ENCODE measurements at places on chromosomes 5 and 9.

DNA sequence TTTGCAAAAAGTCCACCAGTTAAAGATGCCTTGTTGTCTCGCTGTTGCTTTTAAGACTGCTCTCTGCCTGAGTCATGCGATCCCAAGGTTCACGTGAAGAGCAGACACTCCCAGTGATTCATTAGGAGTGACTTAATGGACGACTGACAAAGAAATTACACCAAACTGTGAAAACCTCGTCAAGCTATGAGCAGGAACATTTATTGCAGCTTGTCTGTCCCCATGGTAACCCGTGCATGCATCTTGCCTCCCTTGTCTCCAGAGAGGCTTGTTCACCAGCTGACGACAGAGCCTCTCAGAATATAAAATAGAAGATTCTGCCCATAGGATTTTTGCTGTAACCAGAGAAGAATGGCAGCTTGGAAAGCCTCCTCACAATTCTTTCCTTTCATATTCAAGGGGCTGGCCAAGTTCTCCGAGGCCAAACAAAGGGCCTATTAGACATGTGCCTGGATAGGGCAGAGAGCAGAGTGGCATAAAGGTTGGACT lies 352.7 kb downstream of the SPOCK1 start:
- no peak for DNase-seq

- no peak for DNase-seq
Measured at GRCh38 chr5:9482381-9482780, 63.5 kb downstream of the SEMA5A start.

DNA sequence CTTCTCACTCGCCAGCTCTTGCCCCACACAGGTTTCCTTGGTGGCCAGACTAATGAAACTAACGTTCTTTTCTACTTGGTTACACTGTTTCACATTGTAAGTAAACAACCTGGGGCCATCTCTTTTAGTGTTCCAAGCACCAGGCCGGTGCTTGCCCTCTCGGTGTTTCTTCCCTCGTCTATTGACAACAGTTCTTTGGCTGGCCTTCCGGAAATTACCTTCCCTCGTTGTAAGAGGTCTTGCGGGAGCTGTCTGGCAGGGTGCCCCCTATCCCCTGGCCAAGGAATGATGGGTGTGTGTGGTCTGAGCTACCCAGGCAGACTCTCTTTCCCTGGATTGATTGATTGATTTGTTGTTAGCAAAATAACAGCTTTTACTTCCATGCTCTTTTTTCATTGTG lies 918 bp upstream of the MYMK start:
- no peak for DNase-seq

- no peak for DNase-seq
Measured at GRCh38 chr9:114238891-114239875, 83.7 kb upstream of the ORM1 start.

DNA sequence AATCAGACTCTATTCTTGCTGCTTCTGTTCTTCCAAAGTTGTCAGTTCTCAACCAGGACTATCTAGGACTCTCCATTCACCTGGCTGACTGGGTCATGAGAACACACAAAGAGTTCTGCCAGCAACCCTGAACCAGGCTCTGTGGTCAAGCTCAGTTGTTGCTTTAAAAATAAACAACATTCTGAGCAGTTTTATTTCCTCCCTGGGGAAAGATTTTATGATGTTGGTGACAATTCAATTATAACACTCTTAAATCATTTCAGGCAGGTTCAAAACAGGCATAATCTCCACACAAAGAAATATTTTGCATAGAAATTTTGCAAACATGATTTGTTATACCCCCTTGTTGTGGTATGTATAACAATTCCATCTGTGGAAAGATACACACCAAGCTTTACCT lies 36.0 kb downstream of the FTMT start:
- DNase-seq, result no peak

GRCh38 chr5:52754051-52754450 lies 33.7 kb upstream of the ITGA1 start:
- DNase-seq, result no peak

GRCh38 chr5:2960294-2960693 lies 208.8 kb upstream of the IRX2 start:
- no peak for DNase-seq

GRCh38 chr5:156327296-156327695 lies 332 bp downstream of the SGCD start:
- DNase-seq, result no peak

- no peak for DNase-seq
Measured at GRCh38 chr5:74027732-74028338, 401.8 kb downstream of the ARHGEF28 start.

DNA sequence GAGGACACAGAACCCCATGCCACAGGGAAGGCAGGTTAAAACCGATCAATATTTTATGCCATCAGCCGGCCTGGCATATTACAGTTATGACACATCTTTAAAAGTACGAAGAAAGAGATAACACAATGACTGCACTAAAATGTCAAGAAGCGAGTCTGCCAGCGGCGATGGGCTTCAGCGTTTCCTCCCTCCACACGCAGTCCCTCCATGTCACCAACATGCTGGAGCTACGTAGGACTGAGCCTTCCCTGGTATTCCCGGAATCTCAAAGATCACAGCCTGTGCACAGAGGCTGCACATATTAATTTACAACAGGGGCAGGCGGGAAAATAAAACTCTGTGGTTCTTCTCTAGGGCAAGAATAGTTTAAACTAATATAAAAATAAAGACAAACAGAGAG lies 257.7 kb downstream of the IRX1 start:
- no peak for DNase-seq

GRCh38 chr5:175638305-175638704 lies 19.6 kb upstream of the HRH2 start:
- DNase-seq, result no peak

- DNase-seq, result no peak
Measured at GRCh38 chr9:6239048-6239461, 23.4 kb downstream of the IL33 start.

DNA sequence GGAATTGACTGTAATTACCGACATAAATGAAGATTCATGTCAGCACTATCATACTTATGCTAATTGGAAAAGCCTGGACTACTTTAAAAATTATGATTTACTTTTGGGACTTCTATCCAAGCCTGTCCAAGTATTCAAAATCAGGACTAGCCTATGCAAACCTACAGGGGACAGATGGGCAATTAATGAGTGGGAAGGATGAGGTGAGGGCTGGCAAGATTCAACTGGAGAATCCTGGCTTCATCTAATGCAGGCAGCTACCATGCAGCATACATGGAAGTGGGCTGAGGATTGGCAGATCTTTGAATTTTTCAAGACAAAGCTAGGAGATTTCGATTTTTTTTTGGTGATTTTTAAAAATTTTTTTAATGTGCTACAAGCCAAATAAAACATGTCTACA lies 532.6 kb downstream of the CSNK1G3 start:
- DNase-seq, result no peak

DNA sequence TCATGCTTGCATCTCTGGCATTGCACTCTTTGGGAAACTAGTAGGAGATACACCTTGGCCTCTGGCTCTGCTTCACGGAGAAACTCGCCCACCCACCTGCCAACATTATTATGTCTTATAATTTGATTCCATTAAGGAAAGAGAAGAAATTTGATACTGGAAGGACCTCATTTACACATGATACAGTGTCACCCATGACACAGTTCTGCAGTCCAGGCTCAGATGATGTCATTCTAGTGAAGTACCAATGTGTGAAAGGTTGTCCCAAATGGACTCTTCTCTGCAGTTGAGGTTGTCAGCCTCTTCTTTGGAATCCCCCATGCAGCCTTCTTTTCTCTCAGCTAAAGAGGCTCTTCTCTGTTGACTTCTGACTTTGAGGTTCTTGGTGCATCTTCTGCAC lies 329.1 kb downstream of the NTRK2 start:
- no peak for DNase-seq

- DNase-seq, result no peak
Measured at GRCh38 chr9:114059047-114059803, 18.9 kb downstream of the AMBP start.

DNA sequence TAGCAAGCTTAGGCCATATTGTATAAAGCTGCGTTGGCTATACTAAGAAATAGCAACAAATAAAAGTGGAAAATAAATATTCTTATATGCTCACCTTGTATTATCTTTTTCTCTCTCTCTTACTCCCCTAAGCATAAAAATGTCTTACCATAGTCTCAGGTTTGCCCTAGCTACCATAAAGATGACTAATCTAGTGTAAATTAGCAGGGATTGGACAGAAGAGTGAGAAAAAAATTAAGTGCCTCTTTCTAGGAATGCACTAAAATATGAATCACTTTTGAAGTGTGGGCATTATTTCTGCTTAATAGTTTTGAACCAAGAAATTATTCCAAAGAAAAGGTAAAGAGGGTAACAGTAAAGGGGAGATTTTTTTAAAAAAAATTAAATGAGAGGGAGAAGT lies 201.3 kb downstream of the HINT1 start:
- no peak for DNase-seq

- DNase-seq, result no peak
Measured at GRCh38 chr5:32029261-32029660, 144.9 kb downstream of the GOLPH3 start.

GRCh38 chr9:107815782-107816560 lies 326.4 kb upstream of the KLF4 start:
- no peak for DNase-seq

GRCh38 chr5:150562832-150563231 lies 54.9 kb downstream of the NDST1 start:
- DNase-seq, result peak; percentile 10

GRCh38 chr9:4530375-4530774 lies 40.1 kb downstream of the SLC1A1 start:
- DNase-seq, result no peak

DNA sequence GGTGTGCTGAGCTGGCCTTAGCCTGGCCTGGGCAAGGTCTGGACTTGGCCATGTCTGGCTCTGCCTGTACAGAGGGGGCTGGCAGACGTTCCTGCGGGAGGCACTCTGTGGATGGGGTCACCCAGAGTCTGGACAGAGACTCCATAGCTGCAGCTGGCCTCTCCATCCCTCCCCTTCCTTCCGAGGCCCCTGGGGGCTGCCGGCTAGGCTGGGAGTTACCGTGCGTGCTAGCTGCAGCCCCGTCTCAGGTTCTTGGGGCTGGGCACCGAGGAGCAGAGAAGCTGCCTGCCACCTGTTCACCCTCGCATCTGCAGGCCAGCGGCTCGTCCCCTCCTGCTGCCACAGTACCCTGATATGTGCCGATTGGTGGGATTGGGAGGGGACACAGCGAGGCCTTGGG lies 63.4 kb downstream of the RXRA start:
- DNase-seq, result no peak

GRCh38 chr9:77949751-77950436 lies 81.7 kb downstream of the GNAQ start:
- DNase-seq, result no peak

GRCh38 chr9:130905902-130906734 lies 9.5 kb upstream of the QRFP start:
- DNase-seq, result no peak

GRCh38 chr5:21164425-21164824 lies 1176.4 kb upstream of the CDH18 start:
- no peak for DNase-seq

DNA sequence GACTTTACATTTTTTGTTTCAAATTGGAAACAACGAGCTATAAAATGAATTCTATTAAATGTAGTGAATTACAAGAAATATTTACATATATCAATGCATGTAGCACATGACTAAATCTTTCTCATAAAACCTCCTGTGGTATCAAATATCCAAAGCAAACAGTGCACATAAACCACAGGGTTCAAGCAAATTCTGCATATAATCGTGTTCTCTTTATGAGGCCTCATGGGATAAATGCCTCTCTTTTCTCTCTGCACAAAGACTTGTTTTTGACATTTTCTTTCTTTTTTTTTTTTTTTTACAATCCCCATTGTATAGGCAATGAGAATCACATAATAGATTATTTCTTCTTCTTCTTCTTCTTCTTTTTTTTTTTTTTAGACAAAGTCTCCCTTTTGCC lies 1117.2 kb upstream of the DMAC1 start:
- no peak for DNase-seq

- no peak for DNase-seq
Measured at GRCh38 chr9:68981789-68982188, 32.1 kb downstream of the PRKACG start.

DNA sequence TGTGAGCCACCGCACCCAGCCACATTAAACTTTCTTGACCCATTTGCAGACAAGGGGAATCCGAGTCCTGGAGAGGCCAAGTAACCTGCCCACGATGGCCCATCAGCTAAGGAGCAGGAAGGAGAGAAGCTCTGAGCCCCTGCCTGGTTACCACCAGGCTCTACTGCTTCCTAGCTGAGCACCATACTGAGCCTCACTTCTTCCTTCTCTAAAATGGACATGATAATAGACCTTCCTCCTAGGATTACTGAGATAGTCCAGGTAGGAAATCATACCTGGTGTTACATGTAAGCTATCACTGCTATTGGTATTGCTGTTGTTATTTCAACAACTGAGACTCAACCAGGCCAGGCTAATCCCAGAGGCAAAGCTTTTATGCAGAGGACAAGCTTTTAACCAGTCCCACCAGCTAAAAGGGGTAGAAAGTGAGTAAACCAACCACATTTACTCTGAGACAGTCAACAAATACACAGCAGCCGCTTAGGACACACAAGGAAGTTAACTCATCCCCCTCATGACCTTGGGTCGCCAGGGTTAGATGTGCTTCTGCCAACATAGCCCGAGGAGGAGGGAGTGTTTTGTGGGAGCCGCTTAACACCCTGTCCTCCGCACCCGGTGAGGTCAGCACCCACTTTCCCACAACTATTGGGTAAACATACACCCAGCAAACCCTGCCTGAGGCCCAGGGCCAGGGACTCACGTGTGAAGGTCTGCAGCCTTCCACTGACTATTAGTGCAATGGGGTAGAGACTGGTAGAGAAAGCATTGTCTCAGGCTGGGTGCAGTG lies 20.6 kb upstream of the PTGES start:
- no peak for DNase-seq

- DNase-seq, result no peak
Measured at GRCh38 chr5:106189121-106189809, 1481.5 kb downstream of the EFNA5 start.

DNA sequence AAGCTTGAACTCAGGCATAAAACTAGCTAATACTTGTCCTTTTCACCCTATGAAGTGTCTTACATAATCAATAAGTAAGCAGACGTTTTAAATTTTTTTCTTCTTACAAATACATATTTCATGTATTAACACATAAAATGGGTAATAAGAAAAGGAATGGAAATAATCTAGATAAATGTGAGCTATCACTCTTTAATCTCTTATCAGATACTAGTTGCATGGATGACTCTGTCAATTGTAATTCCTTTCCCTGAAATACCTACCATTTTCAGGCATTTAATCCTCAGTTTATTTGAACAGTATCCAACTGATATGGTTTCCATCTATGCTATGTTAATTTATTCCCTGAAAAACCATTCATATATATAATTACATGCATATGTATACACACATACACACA lies 166.0 kb upstream of the RGS7BP start:
- DNase-seq, result no peak

DNA sequence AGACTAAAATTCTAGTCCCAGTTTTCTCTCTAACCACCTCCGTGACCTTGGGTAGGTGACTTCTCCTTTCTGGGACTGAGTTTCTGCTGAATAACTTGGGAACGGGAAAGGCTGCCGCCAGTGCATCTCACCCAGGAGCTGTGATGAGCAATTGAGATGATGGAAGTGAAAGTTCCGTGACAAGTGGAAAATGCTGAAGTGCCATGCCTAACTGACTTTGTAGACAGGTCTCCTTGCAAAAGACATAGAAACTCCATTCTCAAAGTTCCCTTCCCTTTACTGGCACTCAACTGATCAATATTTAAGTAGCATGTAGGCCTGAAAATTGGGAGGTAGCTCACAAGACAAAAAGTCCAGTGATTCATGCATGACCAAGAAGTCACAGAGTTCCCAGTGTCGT lies 6.3 kb upstream of the ADAM19 start:
- no peak for DNase-seq

- no peak for DNase-seq
Measured at GRCh38 chr9:79154806-79155205, 417.0 kb upstream of the TLE4 start.

Data from naive B cell (primary cell).